Hepatocyte (in vitro differentiated cells): ENCODE measurements at places on chromosomes 2 and 18.
A peak's percentile ranks its signal among the peaks of the same experiment; 100 is the strongest.

DNA sequence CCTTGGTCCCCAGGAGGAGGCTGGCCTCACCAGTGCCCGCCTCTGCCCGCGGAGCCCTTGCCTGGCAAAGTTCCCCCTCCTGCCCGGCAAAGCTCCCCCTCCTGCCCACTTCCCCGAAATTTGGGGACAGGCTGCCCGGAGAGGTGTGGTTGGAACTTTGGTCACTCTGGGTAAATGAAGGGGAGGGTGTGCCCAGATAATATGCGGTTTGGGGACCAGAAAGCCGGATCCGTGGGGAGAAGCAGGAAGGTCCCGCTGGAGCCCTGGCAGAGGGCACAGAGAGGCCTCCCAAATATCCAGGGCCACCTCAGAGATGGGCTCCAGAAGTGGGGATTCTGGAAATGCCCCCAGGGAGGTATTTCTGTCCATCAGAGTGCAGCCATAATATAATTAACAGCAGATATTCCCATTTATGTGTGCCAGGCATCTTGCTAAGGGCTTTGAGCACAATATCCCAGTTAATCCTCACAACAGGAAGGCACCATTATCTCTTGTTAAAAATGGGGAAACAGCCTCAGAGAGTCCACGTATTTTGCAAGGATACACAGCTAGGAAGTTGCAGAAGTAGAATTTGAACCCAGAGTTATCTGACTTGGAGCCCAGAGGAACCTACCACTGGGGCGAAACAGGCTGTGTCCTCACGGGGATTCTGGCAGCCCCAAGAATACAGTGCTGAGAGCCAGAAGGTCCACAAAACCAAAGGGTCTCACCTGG, 914 bp downstream of the STEAP3 start:
- H3K4me1 ChIP-seq = peaks cover 25% of the 10 kb centered on the region
- no peak for DNase-seq
- peaks cover 9% of the 10 kb centered on the region for H3K27me3 ChIP-seq
- no peak overlapping the region for H3K27ac ChIP-seq
- H3K4me3 ChIP-seq = peak overlapping the region; percentile 64

GRCh38 chr18:33195795-33196194, 244.7 kb downstream of the CCDC178 start:
- no peaks in the 10 kb centered on the region for H3K27me3 ChIP-seq
- no peaks in the 10 kb centered on the region for H3K4me1 ChIP-seq
- H3K27ac ChIP-seq = no peak overlapping the region
- no peak overlapping the region for H3K4me3 ChIP-seq
- no peak for DNase-seq

DNA sequence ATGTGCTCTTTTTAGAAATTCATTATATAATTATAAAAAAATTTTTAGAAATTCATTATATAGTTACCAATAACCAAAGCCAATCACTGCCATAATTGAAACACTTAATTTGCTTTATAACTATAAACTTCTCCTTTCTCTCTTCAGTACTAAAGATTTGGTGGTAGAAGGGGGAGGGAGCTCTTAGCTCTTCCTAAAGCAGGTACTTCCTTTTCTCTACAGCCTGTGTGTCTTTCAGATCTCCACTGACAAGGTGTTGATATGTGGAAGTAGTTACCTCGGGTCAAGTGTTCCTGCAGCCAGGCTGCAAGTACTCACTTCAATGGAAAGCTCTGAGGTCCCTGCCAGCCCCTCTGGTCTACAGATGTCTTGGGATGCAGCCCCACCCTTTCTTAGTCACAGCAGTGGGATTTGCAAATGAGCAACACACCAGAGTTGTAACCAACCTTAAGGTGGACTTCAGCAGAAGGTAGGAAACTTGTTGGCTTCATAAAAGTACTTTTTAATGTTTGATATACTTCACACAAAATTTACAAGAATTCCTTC, 690.0 kb downstream of the ARHGAP15 start:
- no peaks in the 10 kb centered on the region for H3K4me1 ChIP-seq
- H3K4me3 ChIP-seq = no peak overlapping the region
- no peaks in the 10 kb centered on the region for H3K36me3 ChIP-seq

GRCh38 chr2:141570474-141571131, 560.2 kb downstream of the LRP1B start:
- no peak for DNase-seq
- no peak overlapping the region for H3K4me3 ChIP-seq
- no peaks in the 10 kb centered on the region for H3K27me3 ChIP-seq
- peaks cover 3% of the 10 kb centered on the region for H3K4me1 ChIP-seq

GRCh38 chr2:239331560-239331959, 69.3 kb downstream of the HDAC4 start:
- DNase-seq = no peak
- H3K27me3 ChIP-seq = no peaks in the 10 kb centered on the region
- H3K27ac ChIP-seq = peak overlapping the region; percentile 55
- H3K36me3 ChIP-seq = no peaks in the 10 kb centered on the region

- no peak for DNase-seq
- peaks cover 8% of the 10 kb centered on the region for H3K4me1 ChIP-seq
- no peaks in the 10 kb centered on the region for H3K27me3 ChIP-seq
- H3K4me3 ChIP-seq = no peak overlapping the region
- no peak overlapping the region for H3K27ac ChIP-seq
Measured at GRCh38 chr2:220503431-220503830, 876.0 kb downstream of the SLC4A3 start.

DNA sequence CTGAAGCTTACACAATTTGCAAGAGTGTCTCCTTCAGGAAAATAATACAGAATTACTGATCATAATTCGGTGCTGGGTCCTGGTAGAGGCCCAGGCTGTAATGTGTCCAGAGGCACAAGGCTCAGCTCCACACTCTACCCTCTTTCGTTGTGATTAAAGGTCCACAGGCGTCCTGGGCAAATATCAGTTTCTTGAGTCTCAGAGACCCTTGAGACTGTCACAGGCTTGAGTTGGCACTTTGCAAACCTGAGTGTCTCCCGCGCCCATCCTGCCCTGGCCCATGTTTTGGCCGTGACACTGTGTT, 46.9 kb upstream of the SMAD7 start:
- H3K27ac ChIP-seq = peak overlapping the region; percentile 80
- H3K4me1 ChIP-seq = peaks cover 40% of the 10 kb centered on the region
- DNase-seq = no peak
- no peaks in the 10 kb centered on the region for H3K27me3 ChIP-seq

GRCh38 chr2:239467281-239467955, 66.6 kb upstream of the HDAC4 start:
- H3K4me3 ChIP-seq = no peak overlapping the region
- H3K4me1 ChIP-seq = no peaks in the 10 kb centered on the region
- DNase-seq = no peak
- no peak overlapping the region for H3K27ac ChIP-seq

GRCh38 chr2:136207665-136208064, 89.7 kb upstream of the CXCR4 start:
- DNase-seq = no peak
- H3K36me3 ChIP-seq = no peaks in the 10 kb centered on the region
- H3K27me3 ChIP-seq = no peaks in the 10 kb centered on the region
- H3K27ac ChIP-seq = no peak overlapping the region
- peaks cover 8% of the 10 kb centered on the region for H3K4me1 ChIP-seq
